ENCODE measurements at places on chromosomes 6 and 20. TPM values are rescaled to one million over a fixed set of nuclear protein-coding genes. Genes with fewer than 3 reads are reported as not detected.

GRCh38 chr6:90442366-90442765 lies 144.5 kb downstream of the MAP3K7 start:
- no peak for DNase-seq

DNA sequence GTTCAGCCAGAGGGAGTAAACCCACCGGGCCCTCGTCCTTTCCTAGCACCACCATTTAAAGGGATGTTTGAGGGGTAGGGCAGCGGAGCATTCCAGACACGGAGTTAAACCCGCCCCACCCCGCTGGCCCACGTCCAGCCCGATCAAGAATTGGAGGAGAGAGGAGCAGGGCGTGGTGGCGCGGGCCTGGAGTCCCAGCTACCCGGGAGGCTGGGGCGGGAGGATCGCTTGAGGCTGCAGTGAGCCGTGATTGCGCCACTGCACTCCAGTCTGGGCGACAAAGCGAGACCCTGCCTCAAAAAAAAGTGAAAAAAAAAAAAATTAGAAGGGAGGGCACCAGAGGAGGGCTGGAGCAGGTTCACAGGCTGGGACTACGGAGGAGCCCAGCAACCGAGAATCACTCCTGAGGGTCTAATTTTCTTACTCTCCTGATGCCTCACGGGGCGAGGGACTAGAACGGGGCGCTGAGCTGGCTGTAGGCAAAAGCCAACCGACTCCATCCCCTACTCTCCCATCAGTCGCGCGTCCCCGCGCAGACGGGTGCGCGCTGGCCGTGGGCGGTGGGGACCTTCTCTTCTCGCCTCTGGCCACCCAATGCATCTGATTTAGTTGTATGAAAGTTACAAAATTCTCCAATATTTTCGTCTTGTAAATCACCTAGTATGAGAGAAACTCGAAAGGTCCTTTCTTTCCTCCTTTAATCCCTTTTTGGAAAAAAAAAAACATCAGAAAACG lies 6.1 kb upstream of the HSPA1B start:
- peak; percentile 94 for DNase-seq

- no peak for DNase-seq
These were observed 32.4 kb downstream of the MDGA1 start for GRCh38 chr6:37665304-37665703.

GRCh38 chr20:55252521-55252920 lies 752.8 kb downstream of the CBLN4 start:
- no peak for DNase-seq

GRCh38 chr20:62227977-62228958 lies 8.2 kb upstream of the HRH3 start:
- peak; percentile 43 for DNase-seq

GRCh38 chr6:38420207-38420606 lies 219.5 kb downstream of the BTBD9 start:
- no peak for DNase-seq

DNA sequence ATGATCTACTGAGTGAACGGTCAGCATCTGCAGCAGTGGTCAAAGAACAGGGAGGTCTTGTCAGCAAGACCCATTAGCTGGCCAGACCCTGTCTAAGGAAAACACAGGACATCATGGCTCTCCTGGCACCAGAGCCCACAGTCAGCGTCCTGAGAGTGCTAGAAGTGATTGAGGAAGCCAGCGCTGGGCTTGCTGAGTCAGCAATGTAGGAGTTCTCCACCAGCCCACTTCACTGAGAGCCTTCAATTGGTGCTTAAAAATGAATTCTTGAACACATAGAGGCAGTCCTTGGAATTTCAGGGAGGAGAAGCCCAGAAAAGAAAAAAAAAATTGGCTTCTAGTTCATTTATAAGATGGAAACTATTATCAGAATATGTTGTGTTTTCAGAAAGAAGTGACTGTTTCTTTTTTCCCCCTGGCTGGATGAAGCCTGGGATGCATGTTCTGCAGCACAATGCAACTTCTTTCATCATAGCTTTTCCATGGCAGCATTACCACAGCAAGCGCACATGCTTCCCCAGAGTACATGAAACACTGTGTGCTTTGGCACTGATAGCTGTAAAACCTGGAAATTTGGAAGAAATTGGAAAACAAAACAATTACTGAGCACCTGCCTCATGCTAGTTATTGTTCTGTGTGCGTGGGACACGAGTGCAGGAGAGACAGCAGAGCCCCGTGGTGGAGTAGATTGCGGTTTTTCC lies 899.9 kb downstream of the C6orf118 start:
- DNase-seq: no peak

GRCh38 chr20:46000262-46000996 lies 8.3 kb upstream of the MMP9 start:
- DNase-seq: no peak

DNA sequence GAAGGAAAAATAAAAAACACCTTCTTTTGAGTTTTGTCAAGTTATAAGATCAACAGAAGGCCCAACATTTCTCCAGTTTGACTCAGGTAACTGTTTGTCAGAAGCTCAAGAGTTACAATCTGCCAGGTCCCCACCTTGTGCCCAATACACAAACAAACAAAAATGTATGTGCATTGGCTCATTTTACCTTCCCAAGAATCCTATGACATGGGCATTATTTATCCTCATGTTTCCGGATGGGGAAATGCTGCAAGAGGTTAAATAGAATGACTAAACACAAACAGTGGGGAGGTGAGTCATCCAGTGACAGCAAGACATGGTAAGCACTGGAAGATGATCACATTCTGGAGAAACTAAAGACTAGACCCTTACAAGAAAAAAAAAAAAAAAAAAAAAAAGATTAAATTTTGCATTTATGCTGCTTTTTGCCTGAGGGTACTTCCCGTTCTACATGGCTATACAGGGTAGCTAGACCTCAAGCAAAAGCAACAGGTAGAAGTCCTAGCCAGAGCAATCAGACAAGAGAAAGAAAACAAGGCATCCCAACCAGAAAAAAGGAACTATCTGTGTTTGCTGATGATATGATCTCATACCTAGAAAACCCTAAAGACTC lies 23.6 kb upstream of the ANKRD60 start:
- peak; percentile 58 for DNase-seq

- DNase-seq: no peak
These were observed 328.1 kb upstream of the ARID1B start for GRCh38 chr6:156449128-156449527.

DNA sequence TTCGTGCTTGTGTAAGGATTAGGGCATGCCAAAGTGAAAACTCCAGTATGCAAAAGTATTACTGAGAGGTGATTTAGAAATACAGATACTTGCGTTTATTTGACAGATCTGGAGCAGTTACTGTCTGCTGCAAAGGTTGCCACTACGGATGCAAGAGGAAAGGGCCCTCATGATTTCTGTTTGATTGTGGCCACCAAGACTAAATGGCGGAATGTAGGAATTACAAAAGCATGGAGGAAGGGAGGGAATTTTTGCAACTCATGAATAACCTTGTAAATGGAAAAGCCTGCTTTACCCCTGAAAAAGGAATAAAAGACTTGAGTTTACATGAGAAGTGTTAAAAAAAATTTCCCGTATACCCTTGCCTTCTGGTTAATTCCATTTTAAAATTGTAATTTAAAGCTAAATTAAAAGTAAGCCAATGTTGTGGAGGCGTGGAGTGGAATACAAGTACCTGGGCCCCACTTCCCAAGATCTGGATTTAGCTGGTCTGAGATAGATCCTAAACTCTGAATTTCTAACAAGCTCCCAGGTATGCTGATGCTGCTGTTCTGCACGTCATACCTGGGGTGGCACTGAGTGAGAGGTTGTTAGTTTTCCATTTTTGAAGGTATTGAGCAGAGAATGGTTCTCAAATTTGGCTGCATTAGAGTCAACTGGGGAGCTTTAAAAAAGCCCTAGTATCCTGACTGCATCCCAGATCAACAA lies 56.6 kb upstream of the NKX2-2 start:
- no peak for DNase-seq

- no peak for DNase-seq
These were observed 143.5 kb upstream of the MARCKS start for GRCh38 chr6:113713665-113714064.

DNA sequence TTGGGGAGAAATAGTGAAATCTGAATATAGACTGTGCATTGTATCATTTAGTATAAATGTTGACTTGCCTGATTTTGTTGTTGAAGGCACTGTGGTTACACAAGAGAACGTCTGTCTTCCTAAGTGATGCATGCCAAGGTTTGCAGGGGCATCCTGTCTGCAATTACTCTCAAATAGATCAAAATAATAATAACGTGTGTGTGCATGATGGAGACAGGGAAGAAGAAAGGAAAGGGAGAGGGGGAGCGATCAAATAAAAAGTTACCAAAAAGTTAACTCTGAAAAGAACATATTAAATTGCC lies 14.4 kb downstream of the PREX1 start:
- DNase-seq: no peak

DNA sequence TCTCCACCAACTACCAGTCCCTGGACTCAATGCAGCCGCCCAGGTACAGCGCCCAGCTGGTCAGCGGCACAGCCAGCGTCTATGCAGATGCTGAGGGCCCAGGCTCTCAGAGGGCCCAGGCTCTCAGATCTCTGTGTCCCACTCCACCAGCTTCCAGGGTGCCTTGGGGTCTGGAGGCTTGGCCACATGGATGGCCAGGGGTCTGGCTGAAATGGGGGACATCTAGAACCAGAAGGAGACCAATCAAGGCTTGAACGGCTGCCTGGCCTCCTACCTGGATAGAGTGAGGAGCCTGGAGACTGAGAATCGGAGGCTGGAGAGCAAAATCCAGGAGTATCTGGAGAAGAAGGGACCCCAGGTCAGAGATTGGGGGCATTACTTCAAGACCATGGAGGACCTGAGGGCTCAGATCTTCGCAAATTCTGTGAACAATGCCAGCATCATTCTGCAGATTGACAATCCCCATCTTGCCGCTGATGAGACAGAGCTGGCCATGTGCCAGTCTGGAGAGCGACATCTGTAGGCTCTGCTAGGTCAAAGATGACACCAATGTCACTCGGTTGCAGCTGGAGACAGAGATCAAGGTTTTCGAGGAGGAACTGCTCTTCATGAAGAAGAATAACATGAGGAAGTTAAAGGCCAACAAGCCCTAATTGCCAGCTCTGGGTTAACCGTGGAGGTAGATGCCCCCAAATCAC lies 44.1 kb upstream of the GRM4 start:
- no peak for DNase-seq

DNA sequence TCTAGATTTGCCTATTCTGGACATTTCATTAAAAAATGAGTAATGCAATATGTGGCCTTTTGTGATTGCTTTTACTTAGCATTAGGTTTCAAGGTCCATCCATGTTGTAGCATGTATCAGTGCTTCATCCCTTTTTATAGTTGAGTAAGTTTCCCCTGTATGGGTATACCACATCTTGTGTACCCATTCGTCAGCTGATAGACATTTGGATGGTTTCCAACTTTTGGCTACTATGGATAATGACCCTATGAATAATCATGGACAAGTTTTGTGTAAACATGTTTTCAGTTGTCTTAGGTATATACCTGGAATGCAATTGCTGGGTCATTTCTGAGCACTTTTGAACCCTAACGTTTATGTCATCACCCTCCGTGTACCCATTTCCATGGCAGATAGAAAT lies 15.4 kb downstream of the METTL24 start:
- DNase-seq: no peak

GRCh38 chr20:6055161-6055783 lies 1.4 kb upstream of the LRRN4 start:
- no peak for DNase-seq

- DNase-seq: no peak
These were observed 14.6 kb downstream of the GMDS start for GRCh38 chr6:2230659-2231277.

GRCh38 chr6:7196019-7196402 lies 88.2 kb downstream of the RREB1 start:
- no peak for DNase-seq

DNA sequence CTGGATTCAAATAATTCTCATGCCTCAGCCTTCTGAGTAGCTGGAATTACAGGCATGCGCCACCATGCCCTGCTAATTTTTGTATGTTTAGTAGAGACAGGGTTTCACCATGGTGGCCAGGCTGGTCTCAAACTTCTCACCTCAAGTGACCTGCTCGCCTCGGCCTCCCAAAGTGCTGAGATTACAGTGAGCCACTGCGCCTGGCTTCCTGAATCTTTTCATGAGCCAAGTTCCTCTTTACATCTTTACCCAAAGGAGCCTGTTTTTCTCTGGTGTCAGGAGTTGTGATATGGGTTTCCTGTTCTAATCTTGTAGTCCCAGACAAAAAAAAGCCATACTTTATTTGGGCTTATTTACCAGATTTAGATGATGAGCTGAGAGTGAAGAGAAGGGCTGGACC lies 34.4 kb downstream of the PCNA start:
- no peak for DNase-seq

GRCh38 chr6:14918200-14918907 lies 327.5 kb upstream of the JARID2 start:
- no peak for DNase-seq

GRCh38 chr6:84547341-84547801 lies 217.0 kb downstream of the TBX18 start:
- peak; percentile 46 for DNase-seq

GRCh38 chr6:14476793-14477531 lies 359.4 kb downstream of the CD83 start:
- DNase-seq: no peak

Gene BPIFB1
- total RNA-seq: 8.5 TPM

Gene C6orf52
- total RNA-seq: not detected

Gene CCDC167
- total RNA-seq: 30.1 TPM

Gene MAP7
- total RNA-seq: 29.5 TPM

Gene VGLL2
- not detected for total RNA-seq

Gene SIRPA
- total RNA-seq: 28.3 TPM

Gene DDO
- 1.6 TPM for total RNA-seq

All from Calu3 (cell line).